ENCODE measurements at places on chromosomes 4 and X.

- peak; percentile 72 for DNase-seq
Observed at GRCh38 chrX:134636851-134637250, 21.4 kb downstream of the PLAC1 start.

DNA sequence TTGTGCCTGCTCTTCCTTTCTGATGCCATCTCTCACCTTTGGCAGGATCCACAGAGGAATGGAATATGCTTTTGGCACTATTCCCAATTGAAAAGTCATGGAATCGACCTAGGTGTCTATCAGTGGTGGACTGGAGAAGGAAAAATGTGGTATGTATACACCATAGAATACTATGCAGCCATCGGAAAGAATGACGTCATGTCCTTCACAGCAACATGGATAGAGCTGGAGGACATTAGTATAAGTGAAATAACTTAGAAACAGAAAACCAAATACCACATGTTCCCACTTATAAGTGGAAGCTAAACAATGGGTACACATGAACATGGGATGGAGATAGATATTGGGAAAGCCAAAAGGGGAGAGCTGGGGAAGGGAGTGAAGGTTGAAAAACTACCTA is 58.3 kb upstream of the SMIM31 start:
- DNase-seq, result no peak

DNA sequence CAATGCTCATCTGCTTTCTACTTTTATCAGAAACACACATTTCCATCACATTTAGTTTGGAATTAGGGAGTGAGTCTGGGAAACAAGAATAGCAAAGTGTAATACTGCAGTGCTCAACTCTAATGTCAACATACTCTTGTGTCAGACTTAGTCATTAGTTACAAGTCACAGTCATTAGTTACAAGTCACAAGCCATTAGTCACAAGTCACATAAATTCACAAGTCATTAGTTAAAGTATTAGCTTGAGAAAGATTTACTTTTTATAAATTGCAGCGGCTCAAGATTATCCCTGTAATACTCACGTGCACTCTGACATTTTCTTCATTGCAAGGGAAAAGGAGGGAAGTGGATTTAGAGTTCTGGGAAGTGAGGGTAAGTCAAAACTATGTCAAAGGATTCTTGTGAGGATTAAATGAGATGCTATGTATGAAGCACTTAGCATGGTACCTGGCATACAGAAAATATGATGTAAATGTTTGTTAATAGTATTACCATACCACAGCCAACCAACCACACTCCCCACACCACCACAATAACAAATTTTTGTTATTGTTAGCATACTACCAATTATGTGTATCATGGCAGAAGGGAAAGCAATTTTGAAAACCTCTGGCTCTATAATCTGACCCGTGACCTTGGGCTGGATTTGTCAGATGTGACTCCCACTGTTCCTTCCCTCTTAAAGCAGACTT is 116.6 kb downstream of the ARHGAP24 start:
- DNase-seq, result peak; percentile 68

- peak; percentile 33 for DNase-seq
Observed at GRCh38 chr4:152780267-152780778, 569 bp downstream of the ARFIP1 start.

GRCh38 chr4:185369731-185370130 is 26.0 kb downstream of the LRP2BP start:
- peak; percentile 30 for DNase-seq

- DNase-seq, result peak; percentile 56
Observed at GRCh38 chr4:177448850-177449249, 6.6 kb upstream of the AGA start.

GRCh38 chr4:151694961-151695720 is 65.7 kb downstream of the GATB start:
- peak; percentile 15 for DNase-seq

GRCh38 chr4:182826391-182826790 is 90.8 kb downstream of the DCTD start:
- DNase-seq, result no peak

GRCh38 chr4:2961421-2961810 is 1.8 kb downstream of the NOP14 start:
- DNase-seq, result no peak

GRCh38 chrX:20265726-20266681 is 705 bp downstream of the RPS6KA3 start:
- DNase-seq, result no peak

DNA sequence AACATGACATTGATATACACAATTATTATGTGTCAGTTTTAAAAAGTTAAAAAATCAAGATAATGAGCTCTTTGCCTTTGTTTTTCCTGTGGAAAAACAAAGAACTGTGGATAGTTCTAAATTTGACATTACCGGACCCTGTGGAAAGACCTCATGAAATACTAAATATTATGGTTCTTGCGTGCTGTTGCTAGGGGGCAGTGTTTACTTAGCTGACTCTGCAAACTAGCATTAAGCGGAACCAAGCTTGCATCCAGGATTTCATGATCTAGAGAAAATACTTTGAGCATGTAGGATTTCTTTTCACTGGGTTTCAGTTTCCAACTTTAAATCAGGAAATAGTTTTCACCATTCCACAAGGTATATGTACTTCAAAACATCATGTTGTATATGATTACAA is 33.6 kb downstream of the CLCN4 start:
- DNase-seq, result peak; percentile 79

DNA sequence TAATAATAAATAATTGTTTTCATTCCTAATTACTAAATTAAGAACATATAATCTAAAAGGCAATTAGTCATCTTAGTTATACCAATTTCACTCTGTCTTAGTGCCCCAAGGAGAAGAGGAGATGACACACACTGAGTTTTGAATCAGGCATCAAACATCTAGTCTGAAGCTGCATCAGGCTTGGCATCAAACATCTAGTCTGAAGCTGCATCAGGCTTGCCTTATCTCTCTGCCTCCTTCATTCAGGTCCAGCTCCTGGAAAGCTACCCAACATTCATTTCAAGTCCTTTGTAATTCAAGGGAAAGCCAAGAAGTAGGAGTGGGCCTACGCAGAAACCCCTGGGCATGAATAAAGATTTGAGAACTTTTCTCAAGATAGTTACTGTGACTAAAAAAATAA is 62.2 kb downstream of the SH3RF1 start:
- DNase-seq, result peak; percentile 68

DNA sequence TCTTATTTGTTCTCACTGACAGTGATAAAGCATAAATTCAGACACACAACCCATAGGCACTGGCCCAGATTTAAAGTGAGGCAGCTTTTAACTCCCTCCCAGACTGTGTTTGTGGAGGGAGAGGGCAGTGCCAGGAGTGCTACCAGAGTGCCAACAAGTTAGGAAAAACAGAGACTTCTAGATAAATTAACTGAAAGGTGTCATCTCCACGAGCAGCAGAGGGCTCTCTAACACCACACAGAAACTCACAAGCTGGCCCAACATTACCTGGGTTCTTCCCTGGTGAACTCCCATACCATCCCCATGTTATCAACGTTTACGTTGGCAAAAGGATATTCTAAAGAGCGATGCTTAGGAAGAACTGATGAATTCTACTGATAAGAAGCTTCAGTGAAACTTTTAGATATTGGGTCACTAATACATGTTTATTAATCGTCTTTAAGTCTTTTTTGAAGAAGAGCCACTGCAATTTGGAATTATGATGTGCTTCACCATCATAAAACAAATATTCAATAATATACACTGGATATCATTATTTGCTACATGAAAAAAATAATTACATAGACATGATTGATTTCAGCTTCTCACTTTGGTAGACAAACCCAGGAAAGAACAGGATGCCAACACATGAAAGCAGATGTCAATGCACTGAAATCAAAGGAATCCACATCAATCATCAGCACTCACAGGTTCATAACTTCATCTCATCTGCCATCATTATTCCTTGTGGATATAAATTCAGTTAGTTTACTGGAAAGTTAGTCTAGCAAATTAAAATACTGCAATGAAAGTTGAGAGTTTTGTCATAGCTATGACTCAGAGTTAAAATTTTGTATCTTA is 121.2 kb upstream of the NAP1L5 start:
- DNase-seq, result peak; percentile 64

DNA sequence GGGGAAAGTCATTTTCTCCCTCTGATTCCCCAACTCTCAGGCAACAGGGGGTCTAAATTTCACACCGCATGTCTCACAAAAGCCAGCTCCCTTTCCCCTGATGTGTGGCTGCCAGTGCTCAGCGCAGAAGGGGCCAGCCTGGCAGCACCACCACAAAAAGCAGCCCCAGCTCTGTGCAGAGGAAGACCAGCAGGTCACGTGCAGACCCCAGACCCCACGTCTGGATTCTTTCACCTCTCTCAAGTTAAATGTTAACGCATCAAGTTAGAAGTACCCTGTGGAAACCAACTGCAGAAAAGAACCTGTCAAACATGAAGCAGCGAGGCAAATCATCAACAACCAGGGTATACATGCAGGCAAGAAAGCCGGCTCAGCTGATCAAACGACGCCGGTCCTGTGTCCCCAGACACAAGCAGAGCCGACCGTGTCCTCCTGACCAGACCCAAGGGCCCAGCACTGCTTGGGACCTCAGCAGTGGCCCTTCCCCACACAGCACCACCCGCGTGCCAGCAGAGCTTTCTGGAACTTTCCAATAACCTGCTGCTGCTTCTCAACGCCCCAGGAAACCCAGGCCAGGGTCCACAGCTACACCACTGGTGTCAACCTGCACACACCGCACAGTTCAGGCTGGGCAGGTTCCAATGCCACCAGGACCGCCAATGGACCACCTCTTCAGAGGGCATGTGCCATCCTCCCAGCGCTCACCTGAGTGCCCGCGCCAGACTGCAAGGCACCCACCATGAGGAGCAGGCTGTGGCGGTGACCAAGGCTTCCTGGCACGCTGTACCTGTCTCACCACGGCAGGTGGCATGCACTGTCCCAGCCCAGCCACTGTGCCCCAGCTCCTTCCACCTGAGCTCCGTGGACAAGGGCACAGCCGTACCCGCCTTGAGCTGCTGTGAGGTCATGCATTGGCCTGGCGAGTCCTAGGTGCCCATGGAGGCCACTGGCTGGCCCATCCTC is 4.0 kb downstream of the LRPAP1 start:
- DNase-seq, result no peak

DNA sequence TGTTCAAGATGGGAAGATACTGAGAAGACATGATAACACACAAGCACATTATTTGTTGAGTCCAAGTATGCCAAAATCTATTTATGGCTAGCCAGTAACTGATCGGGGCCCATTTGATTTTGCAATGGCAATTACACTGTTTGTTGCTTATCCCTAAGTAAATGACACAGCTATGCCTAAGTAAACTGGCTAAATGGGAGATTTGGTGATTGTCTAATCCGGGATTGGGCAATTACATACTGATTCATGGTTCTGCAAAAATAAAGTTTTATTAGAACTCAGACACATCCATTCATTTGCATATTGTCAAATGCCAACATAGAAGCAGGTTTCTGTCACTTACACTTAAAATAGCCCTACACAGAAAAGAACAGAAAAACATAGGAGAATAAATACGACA is 140.2 kb upstream of the TBL1X start:
- DNase-seq, result no peak

GRCh38 chrX:110284159-110284558 is 33.7 kb downstream of the AMMECR1 start:
- peak; percentile 81 for DNase-seq

DNA sequence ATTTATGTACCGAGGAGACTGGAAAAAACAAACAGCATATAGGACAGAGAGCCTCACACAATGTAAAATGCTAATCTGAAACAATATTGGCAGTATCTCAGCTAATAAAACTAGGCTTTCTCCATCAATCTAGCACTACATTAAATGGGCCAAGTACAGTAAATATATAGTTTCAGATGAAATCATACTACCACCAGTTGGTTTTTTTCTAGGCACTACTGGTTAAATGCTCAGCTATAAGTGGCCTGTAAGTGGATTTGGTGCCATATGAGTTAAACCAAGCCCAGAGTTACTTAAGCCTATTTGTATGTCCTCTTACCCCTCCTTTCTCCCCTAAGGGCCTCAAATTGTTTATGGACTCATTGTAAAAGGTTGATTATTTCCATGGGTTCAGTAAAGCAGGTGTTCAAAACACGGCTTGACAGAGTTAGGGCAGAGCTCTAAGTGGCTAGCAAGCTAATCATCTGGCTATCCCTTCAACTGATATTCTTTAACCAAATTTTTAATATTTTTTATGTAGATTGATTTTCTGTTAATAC is 57.5 kb downstream of the FAM13A start:
- DNase-seq, result no peak

DNA sequence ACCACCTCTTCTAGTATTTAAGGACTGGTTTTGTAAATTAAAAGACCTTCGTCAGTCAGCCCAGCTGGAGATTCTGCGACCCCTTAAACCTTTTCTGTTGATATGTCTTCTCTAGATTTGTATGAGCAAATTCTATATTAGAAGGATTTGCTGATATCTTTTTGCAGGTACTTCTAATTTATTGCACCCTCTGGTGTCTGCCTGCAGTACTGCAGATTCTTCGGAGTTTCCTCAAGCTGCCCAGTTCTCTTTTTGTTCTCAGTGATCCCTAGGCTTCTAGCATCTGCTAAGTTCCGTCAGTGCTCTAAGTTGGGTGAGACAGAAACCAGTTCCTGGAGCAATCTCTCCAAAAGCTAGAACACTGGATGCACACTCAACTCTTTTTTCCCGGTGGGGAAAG is 545.2 kb downstream of the C4orf33 start:
- DNase-seq, result peak; percentile 60

GRCh38 chrX:71941145-71941544 is 30.5 kb downstream of the NHSL2 start:
- peak; percentile 61 for DNase-seq

DNA sequence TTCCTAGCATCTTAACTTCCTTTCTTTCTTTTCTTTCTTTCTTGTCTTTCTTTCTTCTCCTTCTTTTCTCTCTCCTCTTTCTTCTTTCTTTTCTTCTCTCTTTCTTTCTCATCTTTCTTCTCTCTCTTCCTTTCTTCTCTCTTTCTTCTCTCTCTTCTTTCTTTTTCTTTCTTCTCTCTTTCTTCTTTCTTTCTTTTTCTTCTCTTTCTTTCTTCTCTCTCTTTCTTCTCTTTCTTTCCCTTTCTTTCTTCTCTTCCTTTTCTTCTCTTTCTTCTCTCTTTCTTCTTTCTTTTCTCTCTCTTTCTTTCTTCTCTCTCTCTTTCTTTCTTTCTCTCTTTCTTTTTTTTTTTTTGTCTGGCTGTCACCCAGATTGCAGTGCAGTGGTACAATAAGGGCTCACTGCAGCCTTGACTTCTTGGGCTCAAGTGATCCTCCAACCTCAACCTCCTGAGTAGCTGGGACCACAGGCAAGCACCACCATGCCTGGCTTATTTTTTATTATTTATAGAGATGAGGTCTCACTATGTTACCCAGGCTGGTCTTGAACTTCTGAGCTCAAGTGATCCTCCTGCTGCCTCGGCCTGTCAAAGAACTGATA is 17.5 kb downstream of the NMU start:
- DNase-seq, result no peak

DNA sequence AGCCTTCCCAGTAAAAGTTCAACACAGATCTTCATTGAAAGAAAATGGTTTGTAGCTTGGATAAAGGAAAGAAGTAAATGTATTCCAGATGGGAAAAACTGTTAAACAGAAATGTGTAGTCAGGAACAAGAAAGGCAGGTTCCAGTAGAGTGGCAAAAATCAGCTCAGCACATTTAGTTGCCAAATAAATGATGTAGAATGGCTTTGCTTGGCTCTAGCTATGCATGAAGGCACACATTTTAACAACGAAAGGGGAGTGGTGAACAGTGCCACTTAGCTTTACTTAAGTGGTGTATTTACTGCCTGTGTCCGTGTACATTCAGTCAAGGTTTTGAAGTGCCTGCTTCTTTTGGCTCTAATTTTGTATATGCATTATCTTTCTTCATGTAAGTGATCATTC is 644.5 kb upstream of the ATOH1 start:
- DNase-seq, result no peak

GRCh38 chr4:104519588-104519987 is 24.9 kb upstream of the CXXC4 start:
- no peak for DNase-seq
